ENCODE measurements at places on chromosomes 11 and 22.
A peak's percentile ranks its signal among the peaks of the same experiment; 100 is the strongest.

DNA sequence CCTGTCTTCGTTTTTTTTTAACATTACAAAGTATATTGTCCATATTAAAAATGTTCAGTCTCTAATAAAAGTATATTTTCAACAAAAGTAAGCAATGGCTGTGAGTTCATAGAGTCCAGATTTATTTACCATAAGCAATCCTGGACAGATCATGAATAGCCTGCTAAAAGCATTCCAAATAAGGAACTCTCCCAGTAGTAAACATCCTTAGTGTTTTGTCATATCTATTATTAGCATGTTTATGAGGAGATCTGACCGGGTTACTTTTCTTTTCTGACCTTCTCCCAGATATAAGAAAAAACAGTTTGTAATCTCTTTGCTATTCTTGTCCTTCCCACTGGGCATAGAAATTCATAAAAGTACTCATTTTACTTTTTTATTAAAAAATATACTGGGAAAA, 403.9 kb upstream of the ANO3 start:
- no peak for DNase-seq

DNA sequence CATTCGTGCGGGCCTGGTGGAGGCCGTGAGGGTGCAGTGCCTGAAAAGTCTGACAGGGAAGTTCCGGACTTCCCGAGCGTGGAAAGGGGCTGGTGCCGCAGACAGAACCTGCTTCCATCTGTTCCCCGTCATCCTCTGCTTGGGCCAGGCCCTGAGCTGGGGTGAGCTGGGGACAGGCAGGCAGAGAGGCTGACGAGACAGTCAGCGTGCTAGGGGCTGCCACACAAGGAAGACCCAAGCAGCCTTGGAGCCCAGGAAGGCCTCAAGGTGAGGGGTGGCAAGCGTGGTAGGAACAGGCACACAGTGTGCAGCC, 25.5 kb downstream of the NADSYN1 start:
- DNase-seq: no peak

DNA sequence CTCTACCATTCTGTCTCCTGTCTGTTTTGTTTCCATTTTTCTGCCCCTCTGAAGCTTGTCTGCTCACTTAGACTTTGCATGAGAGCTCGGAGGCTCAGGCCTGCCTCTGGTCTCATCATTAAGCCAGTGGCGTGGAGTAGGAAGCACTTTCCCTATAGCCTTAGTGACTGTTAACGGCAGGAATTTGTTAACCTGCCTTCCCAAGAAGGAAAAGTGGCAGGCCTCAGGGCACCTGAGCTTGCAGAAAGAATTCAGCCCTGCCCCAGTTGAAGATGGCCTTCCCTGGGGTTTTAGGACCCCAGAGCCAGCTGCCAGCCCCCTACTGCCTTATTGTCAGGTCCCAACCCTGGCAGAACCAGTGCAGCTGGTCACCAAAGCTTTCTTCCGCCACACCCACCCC, 93.2 kb downstream of the PKNOX2 start:
- DNase-seq: no peak

DNA sequence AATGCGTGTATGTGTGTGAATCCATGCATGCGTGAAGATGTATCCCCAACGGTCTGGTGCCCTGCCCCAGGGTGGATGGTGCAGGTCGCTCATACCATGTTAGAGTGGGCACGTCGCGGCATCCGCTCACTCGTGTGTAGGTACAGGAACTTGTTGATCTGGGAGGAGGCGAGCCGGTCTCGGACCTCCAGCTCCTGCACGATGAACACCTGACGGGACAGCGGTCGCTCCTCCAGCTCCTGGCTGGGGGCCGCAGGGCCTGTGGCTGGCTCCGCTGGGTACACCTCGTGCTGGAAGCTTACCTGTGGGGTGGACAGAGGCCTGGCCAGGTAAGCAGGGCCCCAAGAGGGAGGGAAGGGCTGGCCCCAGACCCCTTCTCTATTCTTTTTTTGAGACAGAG, 18.5 kb downstream of the ATG2A start:
- DNase-seq: no peak

GRCh38 chr11:66970807-66971442, 4.2 kb upstream of the C11orf86 start:
- peak; percentile 100 for DNase-seq

DNA sequence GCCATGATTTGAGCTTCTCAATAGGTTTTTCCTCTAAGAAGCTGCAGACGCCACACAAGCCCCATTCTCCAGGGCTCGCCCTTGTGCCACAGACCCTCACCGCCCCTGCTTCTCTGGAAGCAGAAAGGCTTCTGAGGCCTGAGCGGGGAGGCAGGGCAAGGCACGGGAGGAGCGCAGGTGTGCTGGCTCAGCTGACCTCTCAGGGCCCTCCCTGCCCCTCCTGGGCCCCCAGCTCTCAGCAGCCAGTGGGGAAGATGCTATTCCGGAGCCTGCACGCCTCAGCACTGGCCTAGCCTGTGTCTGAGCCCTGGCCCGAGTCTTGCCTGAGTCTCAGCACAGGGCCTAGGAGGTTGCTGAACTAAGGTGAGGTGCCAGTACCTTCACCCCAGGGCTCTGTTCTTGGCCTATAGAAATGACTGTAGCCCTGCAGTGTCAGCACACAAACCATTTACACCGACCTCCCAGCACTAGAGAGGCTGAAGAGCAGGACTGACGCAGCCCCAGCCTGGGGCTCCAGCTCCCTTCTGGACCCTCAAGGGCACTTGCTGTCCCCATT, 47.1 kb upstream of the LMO1 start:
- no peak for DNase-seq
